ENCODE measurements at places on chromosomes 6 and 20. TPM values are rescaled to one million over a fixed set of nuclear protein-coding genes. Genes with fewer than 3 reads are reported as not detected.

SIRPD gene
- total RNA-seq = not detected

RALY gene
- total RNA-seq = 149 TPM

HLA-DOB gene
- 1.3 TPM for total RNA-seq

PRSS35 gene
- not detected for total RNA-seq
